Stimulated activated CD8-positive, alpha-beta memory T cell treated with anti-CD3 and anti-CD28 coated beads, Interleukin-7, amount 100 ng/mL, for 1 hour (primary cell): ENCODE measurements at places on chromosomes 7 and 10.

DNA sequence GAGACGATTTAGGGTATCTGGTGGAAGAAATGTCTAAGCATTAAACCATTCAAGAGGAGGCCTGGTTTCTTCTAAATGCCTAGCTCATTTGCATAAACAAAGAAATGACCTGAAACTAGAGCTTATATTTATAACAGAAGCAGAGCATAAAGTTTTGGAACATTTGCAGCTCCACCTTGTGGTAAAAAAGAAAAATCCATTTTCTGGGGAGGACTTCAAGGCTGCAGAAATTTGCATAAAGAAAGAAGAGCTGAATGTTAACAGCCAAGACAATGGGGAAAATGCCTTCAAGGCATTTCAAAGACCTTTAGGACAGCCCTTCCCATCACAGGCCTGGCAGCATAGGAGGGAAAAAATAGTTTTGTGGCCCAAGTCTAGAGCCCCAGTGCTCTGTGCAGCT lies 362.0 kb downstream of the ZNF248 start:
- DNase-seq, result no peak

GRCh38 chr10:128926711-128927110 lies 540.3 kb upstream of the MGMT start:
- no peak for DNase-seq

DNA sequence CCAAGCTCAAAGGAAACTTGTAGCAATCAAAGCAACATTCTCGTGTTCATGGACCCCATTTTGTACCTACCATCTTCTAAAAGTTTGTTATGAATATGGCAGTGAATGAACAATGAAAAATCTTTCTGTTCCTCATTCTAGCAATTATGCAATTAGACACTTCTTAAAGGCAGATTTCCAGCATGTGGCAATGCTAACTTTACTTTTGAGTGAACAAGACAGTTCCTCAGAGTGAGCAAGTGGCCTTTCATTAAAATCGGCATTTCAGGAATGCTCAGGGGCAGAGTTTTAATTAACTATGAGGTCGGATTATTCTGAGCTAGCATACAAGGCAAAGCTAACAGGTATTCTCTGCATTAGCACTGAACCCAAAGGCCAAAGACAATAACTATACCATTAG lies 48.4 kb upstream of the NFE2L3 start:
- no peak for DNase-seq

GRCh38 chr10:31745612-31746376 lies 182.8 kb downstream of the ARHGAP12 start:
- no peak for DNase-seq

GRCh38 chr10:73886661-73887293 lies 12.4 kb upstream of the CAMK2G start:
- DNase-seq, result no peak

- DNase-seq, result no peak
Measured at GRCh38 chr10:132464256-132465192, 67.5 kb downstream of the PWWP2B start.

GRCh38 chr7:116704650-116705228 lies 32.7 kb downstream of the MET start:
- no peak for DNase-seq

- DNase-seq, result no peak
Measured at GRCh38 chr7:71285571-71286145, 153.7 kb downstream of the GALNT17 start.

- DNase-seq, result no peak
Measured at GRCh38 chr7:9192969-9193368, 759.6 kb downstream of the NXPH1 start.

DNA sequence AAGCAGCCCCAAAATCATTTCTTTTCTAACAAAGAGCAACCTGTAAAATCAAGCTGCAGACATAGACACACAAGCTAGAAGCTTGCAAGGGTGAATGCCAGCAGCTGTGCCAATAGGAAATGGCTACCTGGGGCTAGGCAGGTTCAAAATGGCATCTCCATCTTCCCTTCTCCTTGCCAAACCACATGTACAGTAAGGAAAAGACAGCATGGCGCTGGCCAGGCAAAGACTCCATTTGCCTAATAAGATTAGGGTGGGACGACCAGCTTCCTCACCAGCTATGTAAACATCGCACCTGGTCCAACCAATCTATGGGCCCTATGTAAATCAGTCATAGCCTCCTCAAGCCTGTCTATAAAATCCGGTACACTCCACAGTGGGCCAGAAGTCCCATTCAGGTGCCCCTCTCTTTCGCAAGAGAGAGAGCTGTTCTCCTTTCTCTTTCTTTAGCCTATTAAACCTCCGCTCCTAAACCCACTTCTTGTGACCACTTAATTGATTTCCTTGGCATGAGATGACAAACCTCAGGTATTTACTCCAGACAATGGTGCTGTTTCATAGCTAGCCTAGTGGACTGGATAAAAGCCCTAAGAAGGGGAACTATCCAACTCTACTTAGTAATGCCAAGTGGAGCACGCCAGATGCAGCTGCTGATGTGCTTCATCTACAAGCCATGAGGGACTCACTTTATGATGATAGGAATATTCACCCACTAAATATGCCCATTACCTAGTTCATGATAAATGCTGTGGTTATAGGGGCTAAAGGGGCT lies 44.1 kb downstream of the HTR7 start:
- no peak for DNase-seq

DNA sequence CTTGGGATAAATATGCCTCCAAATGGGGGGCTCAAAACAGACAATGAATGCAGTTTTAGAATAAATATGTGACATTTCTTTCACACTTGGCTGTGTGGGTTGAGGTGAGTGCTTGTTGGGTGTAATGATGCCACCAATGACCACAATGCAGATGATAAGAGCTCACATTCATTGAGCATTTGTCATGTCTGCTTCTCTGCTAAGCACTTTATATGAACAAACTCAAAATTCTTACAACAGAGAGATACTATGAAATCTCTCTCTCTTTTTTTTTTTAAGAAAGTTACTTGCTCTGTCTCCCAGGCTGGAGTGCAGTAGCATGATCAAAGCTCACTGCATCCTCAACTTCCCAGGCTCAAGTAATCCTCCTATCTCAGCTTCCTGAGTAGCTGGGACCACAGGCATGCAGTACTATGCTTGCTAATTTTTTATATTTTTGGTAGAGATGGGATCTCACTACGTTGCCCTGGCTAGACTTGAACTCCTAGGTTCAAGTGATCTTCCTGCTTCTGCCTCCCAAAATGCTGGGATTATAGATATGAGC lies 185.4 kb downstream of the JCAD start:
- DNase-seq, result no peak

DNA sequence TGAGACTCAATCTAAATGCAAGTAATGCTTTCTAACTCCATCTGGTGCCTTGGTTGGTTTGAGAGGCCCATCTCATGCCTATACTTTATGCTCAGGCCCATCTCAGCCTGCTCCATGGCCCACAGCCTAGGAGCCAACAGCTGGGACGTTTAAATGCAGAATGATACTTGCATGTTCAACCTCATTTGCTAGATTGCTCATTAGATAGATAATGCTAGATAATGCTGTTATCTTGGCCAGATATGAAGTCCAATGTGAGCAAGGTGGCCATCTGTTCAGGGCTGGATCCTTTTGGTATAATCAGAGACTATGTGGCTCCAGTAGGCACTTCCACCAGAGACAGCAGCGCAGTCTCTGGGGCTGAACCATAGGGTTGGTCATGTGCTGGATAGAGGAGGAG lies 321.6 kb upstream of the PHYHIPL start:
- no peak for DNase-seq

- DNase-seq, result no peak
Measured at GRCh38 chr7:107051376-107051775, 6.9 kb downstream of the PRKAR2B start.

GRCh38 chr10:116263870-116264655 lies 8.9 kb downstream of the GFRA1 start:
- no peak for DNase-seq

DNA sequence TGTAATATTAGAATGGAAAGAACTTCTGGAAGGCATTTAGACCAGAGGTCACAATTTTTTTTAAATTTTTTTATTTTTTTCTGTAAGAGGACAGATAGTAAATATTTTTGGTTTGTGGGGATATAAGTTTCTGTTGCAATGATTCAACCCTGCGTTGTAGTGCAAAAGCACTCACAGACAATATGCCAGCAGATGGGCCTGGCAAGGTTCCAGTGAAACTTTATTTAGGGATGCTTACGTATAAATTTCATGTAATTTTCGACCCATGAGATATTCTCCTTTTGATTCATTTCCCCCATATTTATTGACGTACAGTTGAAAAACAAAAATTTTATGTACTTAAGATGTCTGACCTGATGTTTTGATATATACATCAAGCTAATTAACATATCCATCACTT lies 72.8 kb upstream of the NMT2 start:
- no peak for DNase-seq

- DNase-seq, result no peak
Measured at GRCh38 chr10:102804382-102805055, 32.7 kb downstream of the CYP17A1 start.

DNA sequence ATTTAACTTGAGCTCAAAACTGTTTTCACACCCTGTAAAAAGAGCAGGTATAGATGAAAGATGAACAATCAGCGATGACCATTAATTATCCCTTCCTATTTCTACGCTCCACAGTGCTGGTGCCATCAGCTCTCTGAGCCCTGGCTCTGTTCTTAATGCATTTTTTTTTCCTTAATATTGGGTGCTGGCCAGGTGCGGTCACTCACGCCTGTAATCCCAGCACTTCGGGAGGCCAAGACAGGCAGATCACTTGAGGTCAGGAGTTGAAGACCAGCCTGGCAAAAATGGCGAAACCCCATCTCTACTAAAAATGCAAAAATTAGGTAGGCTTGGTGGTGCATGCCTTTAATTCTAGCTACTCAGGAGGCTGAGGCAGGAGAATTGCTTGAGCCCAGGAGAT lies 4.2 kb downstream of the STEAP4 start:
- no peak for DNase-seq

- DNase-seq, result no peak
Measured at GRCh38 chr10:50554376-50554994, 69.3 kb downstream of the SGMS1 start.

DNA sequence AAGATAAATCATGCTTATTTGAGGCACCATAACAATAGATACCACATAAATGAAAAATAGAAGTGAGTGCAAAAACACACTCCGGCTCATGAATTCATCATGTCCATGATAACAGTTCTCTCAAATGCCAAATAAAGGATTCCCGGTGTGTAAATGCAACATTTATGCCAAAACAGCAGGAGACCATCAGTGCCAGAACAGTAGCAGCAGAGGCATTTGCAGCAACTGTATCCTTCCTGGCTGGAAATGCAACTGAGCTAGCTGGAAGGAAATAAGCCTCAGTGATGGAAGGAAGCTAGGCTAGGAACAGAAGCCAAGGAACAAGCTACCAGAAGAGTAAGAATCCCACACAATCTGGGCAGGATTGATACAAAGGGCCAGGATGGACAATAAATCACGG lies 79.9 kb upstream of the THSD7A start:
- DNase-seq, result no peak

GRCh38 chr7:152511736-152512135 lies 75.9 kb upstream of the KMT2C start:
- DNase-seq, result no peak

- DNase-seq, result no peak
Measured at GRCh38 chr7:158093156-158093796, 494.3 kb downstream of the PTPRN2 start.

- DNase-seq, result no peak
Measured at GRCh38 chr7:73308074-73308664, 457 bp downstream of the NSUN5 start.

DNA sequence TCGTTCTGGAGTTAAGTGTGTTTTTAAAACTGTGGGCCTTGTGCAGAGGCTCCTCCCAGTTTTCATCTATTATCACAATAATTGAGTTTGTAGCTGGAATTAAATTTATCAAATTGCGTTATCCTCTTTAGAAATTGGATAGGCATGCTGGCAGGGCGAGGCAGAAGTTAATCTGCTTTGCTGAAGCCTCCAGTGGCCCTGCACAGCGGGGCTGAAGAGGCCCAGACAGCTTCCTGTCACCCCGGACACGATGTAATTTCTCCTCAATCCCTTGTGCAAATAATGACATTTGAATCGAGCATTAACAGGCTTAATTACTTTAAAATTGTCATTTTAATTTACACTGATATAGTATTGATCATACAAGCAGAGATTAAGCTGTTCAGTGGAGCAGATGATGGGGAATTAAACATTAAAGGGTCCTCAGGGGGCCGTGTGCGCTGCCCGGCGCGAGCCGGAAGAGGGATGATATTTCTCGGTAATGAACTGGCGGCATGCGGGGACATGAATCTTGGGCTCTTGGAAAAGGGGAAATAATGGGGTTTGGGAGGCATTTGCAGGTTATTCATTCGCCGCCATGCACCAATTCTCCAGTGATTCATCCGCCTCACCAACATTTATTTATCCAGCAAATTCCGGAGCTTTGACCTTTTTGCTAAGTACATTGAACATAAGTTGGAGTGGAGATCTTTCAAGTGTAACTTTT lies 118.5 kb downstream of the NKX6-2 start:
- no peak for DNase-seq

GRCh38 chr7:98116656-98117461 lies 10.2 kb downstream of the LMTK2 start:
- DNase-seq, result no peak

- DNase-seq, result no peak
Measured at GRCh38 chr7:104653825-104654401, 325.5 kb downstream of the LHFPL3 start.

DNA sequence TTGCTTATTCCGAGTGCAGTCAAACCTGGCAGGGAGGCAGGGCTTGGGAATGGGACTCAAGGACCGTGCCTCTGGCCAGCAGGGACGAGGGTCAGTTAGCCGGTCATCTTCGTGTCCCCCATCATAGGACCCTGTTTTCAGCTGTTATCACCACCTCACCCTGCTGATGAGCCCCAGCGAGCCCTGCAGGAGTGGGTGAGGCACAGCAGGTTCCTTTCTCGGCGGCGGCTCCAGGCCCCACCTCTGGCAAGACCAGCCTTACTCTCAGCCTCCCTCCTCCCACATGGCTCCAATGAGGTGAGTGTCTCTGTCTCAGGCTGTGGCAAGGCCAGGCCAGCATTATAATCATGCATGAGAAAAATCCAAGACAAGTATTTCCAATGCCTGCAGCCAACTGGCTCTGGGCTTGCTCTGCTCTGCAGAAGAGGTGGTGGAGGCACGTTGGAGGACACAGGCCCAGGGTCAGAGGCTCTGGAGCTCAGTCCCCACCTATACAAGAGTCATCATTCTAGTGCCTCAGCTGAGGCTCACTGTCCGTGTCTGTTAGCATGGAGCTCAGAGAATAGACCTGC lies 15.7 kb downstream of the PKD1L1 start:
- DNase-seq, result no peak

DNA sequence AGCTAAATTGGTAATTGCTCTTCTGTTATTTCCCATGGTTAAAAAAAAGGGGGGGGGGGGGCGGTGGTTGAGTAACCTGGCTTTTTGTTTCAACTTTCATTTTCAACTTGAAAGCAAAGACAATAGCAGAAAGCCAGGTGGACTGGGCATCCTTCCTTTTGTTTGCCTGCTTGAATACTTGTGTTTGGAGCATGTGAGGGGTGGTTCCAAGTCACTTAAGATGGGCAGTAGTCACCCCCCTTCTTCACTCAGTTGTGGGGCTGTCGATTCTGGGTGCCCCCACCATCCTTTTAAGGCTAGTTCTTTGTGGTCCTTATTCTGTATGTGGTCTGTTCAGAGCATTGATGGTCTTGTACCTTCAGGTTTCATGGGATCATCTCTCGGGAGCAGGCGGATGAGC lies 165.6 kb upstream of the PRR15 start:
- no peak for DNase-seq

GRCh38 chr7:38066391-38066790 lies 111.7 kb upstream of the STARD3NL start:
- DNase-seq, result no peak

GRCh38 chr7:135447748-135448147 lies 62.2 kb downstream of the CNOT4 start:
- no peak for DNase-seq

- DNase-seq, result no peak
Measured at GRCh38 chr10:127943336-127943910, 36.5 kb downstream of the PTPRE start.
